ENCODE measurements at places on chromosomes 3 and 15.

DNA sequence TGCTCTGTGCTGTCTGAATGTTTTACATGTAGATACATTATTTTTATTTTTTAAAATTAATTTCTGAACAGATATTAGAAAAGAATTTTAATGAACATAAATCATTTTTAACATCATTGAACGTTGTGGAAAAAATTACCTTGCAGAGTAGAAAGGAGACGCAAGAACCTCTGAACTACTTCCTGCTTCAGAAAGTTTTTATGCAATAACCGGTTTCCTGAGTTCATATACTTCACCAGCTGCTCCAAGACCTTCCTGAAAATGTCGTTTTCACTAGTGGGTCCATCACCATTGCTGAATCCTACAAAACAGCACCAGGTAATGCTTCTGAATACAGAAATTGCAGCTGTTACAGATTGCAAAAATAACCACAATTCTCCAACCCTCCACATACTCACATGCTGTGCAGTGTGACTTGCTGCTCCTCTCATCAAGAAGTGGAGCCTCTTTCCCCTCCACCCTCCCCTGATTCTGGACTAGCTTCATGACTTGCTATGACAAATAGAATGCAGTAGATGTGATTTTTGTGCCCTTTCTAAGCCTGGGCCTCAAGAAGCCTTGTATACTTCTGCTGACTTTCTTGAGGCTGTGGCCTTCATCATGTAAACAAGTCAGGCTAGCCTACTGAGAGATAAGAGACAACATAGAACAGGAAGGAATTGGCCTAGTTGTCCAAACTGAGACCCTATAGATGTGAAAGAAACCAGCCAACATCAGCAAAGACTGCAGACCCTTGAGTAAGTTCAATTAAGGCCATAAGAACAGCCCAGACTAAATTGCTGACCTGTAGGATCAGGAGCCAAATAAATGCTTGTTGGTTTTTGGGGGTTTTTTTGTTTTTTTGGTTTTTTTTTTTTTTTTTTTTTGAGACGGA lies 80.4 kb downstream of the TRANK1 start:
- no peak for DNase-seq

DNA sequence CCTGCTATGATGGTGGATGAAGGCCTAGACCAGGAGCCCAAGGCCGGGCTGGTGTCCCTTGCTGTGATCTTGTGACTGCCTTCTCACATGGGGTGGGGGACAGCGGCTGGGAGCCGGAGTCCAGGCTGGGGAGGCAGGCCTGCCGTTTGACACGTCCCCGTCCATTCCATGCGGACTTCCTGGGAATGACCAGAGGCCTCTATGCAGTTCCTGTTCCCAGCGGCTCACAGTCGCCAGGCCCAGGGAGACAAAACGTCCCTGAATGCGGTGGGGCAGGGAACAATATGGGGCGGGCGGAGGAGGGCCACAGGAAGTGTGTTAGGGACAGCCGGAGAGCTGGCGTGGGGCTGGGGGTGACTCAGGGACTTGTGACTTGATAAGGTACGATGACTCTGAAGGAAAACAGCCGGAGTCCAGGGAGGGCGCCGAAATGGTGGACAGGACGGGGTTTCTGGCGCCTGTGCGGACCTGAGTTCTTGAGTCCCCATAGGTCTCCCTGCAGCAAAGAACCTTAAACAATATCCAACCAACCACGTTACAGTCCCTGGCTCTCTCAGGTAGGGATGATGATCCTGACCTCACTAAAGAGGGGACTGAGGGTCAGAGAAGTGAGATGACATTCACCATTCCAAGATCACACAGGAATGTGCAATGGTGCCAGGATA lies 40.5 kb upstream of the SMAD6 start:
- no peak for DNase-seq

DNA sequence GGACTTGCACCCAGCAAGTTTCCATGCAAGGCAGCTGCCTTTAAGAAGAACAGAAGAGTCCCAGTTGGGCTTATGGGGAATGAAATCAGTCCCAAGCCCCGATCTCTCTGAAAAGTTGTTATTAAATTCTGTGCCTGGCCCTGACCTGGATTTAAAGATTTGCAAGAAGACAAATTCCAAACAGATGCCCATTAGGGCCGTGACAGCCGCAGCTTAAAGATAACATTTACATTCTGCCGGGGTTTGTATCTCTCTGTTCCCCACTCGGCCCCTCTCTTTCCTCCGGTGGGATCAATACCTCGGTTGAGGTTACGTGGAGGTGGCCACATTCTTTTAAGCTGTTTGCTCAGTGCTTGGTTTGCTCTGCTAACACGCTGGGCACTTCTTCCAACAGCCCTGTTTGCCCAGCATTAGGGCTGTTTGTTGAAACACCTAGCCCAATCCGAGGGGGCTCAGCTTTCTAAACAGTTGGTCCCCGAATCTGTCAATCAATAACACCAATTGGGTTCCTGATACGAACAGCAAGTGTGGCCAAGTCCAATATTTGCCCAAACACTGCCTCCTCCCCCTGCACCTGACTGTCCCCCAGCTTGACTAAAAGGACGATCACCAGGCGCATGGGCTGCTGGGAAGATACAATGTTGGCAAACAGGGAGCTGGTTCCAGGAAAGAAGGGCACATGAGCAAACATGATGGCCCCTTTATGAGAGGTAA lies 108.6 kb downstream of the RPLP1 start:
- DNase-seq: no peak

DNA sequence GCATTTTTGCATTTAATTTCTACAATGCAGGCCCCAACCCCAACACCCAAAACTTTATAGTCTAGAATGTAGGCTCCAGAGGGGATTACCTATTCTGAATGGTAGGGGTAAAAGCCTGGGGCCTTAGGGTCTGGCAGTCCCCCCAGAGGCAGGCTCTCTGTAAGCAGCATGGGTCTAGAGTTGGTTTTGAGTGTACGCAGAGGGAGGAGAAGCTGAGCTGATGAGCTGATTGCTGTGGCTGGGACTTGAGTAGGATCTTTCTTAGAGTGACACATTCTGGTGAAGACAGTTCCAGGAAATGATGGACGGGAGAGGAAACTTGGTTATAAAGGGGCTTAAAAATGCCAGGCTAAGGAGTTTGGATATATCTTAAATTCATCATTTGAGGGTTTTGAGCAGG lies 2.1 kb downstream of the LPP start:
- no peak for DNase-seq

GRCh38 chr3:20637729-20638128 lies 451.7 kb upstream of the SGO1 start:
- no peak for DNase-seq

GRCh38 chr3:179652447-179653095 lies at the start of gene USP13:
USP13 (plus strand) TSS chr3:179653040; CDS start chr3:179653226, 186 bp downstream.
- DNase-seq: peak; percentile 64

DNA sequence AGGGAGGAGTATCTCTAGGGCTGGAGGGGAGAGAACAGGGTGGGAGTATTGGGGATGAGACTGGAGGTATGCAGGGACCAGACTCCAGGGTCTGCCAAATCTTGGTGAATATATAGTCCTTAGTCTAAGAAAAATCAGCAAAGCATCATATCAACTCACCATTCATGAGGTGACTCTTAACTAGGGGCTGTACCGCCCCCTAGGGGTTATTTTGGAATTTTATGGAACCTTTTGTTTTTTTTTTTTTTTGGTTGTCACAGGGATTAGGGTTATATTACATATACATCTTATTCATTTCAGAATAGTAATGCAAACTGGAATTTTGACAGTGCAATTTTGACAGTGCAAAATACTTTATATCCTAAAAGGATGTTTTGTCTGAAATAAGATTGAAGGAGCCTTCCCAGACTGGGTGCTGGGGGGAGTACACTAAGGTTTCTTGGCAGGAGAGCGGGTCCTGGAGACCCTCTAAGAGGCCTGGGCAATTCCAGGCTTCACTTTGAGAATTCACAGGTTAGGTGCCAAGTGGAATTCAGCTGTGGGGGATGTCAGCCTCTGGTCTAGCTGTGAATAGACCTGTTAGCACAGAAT lies 7.5 kb downstream of the CMTM7 start:
- DNase-seq: no peak

DNA sequence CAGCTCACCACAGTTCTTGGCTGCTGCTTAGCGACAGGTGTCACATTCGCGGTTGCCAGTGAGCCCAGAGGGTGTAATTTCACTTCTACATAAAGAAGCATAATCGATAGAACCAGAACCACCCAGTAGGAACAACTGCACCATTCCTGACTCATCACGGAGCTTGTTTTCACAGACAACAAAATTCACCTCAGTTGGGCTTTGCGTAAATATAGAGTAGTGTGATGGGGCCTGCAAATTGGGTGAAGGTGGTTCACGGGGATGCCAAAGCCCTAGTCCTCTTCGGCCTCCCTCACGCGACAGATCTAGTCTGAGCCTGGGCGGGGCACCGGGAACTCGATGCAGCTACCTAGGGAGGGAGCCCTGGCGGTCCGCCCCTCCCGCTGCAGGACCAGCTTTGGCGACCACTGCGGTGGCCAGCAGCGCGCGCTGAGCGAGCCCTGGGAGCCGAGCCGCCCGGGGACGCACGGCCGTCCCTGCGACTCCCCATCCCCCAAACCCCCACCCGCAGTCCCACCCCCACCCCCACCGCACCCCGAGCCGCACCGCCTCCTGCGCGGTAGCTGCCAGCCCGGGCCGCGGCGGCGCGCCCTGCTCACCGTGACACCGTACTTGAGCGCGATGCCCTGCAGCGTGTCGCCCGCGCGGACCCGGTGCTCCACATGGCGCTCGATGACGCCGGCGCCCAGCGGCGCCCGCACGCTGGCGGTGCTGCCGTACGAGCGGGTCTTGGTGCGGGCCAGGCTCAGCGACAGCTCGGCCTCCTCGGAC lies 519 bp downstream of the LYSMD2 start:
- no peak for DNase-seq

GRCh38 chr3:18432752-18433151 lies 7.6 kb upstream of the SATB1 start:
- DNase-seq: no peak

- DNase-seq: no peak
Measured at GRCh38 chr3:52895418-52895817, 1.9 kb downstream of the STIMATE start.

DNA sequence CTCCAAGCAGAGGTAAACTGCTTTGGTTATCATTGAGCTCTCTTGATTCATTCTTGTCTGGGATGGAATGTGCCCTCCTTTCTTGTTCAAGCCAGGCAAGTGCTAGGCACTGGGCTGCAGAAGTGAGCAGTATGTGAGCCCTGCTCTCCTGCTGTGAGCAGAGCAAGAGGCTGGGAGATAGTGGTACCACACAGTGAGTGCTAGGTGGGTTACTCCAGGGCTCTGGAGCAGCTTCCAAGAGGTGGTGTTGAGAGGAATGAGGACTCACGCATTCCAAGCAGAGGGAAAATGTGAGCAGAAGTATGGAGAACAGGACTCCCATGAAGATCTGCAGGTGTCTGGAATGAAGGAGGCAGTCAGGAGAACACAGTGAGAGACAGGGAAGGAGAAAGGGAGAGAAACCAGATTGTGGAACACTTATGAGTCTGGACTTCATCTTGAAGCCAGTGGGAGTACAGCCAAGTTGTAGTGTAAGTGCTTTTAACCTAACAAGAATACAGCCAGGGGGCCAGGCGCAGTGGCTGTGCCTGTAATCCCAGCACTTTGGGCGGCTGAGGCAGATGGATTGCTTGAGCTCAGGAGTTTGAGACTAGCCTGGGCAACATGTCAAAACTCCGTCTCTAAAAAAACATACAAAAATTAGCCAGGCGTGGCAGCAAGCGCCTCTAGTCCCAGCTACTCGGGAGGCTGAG lies 199.9 kb upstream of the CTDSPL start:
- DNase-seq: no peak

GRCh38 chr15:33032053-33032452 lies 162.5 kb downstream of the FMN1 start:
- DNase-seq: no peak

DNA sequence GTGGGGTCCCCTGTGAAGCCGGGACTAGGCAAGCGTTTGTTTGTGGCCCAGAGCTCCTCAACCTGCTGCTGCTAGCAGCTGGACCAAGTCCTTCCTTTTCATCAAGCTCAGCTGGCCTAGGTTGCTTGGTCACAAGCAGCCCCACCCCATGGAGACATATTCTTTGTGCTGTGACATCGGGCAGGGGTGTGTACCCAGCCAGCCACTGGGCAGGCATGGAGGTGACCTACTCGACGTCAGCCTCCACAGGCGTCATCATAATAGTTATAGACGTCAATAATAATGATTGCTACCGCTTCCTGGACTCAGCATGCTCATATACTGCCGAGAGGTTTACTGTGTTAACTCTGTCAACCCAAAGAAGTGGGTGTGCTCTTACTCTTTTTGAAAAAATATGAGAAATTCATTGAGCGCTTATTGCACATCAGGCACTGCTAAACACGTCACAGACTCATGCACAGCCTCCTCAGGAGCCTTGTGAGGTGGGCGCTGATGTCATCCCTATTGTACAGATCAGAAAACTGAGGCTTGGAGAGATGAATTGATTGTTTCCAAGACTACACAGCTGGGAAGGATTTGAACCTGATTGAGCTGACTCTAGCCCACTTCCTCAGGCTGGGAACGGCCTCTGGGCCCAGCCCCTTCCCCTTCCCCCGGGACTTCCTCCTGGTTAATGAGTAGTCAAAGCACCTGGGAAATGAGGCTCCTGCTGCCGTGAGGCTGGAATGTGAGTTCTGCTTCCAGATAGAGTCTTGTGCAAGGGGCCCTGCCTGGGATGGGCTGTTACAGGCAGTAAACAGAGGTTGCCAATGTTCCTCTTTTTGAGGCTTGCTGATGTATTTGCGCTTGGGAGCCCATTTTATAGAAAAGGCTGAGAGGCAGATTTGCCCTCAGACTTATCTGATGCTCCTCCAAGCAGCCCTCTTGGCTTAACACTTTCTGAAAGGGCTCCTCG lies 16.2 kb downstream of the SLC6A6 start:
- no peak for DNase-seq

- DNase-seq: no peak
Measured at GRCh38 chr3:41652931-41653330, 309.0 kb downstream of the ULK4 start.

GRCh38 chr15:46089467-46089935 lies 454.7 kb downstream of the SQOR start:
- DNase-seq: peak; percentile 3

- peak; percentile 56 for DNase-seq
Measured at GRCh38 chr3:171282041-171282440, 178.2 kb downstream of the TNIK start.

GRCh38 chr3:193016437-193016901 lies 98.8 kb upstream of the MB21D2 start:
- DNase-seq: no peak

- DNase-seq: no peak
Measured at GRCh38 chr15:101004986-101005747, 86.0 kb downstream of the LRRK1 start.

Data from fibroblast of skin of left quadriceps (primary cell).